NCI-H446 treated with DMSO at 0.1 percent for 48 hours (cell line): ENCODE measurements at places on chromosomes 16 and 17.

DNA sequence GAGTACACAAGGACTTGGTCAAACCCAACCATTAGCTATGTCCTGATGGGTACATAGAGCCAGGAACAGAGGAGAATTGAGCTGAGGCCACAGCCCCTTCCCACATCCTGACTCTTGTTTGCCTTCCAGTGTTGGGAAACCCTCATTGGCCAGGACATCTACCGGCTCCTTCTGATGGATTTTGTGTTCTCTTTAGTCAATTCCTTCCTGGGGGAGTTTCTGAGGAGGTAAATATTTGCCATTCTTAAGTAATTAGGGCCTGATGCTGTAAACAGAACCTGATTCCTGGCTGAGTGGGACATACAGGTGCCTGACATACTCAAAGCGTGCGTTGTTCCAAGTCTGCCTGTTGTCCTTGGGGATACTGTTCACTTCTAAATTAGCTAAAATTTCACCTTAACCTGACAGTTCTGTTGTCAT is 42.6 kb downstream of the GDE1 start:
- no peak for DNase-seq

DNA sequence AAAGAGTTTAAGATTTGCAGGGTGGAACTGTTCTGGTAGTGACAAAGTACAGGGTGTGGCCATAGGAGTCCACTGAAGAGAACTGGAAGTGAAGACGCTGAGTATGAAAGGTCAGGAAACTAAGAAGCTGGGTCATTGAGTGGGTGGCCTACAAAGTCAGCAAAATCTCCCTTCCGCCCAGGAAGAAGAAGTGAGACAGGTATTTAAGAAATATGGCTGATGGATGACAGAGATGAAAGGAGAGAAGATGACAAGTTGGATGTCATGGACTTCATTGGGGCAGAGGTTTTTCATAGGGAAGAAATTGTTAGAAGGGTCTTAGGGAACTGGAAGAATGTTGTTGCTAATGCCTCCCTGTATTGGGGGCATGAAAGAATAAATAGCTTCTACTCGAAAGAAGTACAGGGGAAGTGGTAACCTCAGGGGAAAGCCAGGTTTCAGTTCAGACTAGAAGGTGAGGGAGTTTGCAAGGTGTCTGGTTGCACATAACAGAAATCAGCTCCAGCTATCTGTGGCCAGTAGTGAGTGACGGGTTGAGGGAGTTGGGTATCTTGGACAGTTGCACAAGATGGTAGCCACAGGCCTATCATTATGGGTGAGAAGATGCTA is 33.6 kb upstream of the MED13 start:
- DNase-seq, result no peak

- no peak for DNase-seq
Observed at GRCh38 chr16:318628-319027, 33.9 kb downstream of the AXIN1 start.

DNA sequence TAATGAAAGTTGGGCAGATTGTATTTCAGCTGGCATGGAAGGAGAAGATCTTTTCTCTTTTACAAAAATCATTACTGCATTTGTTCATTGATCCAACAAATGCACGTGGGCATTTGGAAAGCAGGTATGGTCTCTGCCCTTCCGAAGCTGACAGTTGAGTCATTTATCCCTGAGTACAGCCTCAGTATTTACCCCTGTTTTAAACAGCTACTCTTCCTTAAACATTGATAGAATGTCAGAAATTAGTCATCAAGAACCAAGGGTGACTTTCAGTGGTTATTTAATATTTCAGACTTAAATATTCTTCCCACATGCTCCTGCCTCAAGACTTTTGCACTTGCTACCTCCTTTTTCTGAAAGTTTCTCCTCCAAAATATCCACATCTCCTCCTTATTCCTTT is 226.7 kb upstream of the HSBP1 start:
- no peak for DNase-seq

DNA sequence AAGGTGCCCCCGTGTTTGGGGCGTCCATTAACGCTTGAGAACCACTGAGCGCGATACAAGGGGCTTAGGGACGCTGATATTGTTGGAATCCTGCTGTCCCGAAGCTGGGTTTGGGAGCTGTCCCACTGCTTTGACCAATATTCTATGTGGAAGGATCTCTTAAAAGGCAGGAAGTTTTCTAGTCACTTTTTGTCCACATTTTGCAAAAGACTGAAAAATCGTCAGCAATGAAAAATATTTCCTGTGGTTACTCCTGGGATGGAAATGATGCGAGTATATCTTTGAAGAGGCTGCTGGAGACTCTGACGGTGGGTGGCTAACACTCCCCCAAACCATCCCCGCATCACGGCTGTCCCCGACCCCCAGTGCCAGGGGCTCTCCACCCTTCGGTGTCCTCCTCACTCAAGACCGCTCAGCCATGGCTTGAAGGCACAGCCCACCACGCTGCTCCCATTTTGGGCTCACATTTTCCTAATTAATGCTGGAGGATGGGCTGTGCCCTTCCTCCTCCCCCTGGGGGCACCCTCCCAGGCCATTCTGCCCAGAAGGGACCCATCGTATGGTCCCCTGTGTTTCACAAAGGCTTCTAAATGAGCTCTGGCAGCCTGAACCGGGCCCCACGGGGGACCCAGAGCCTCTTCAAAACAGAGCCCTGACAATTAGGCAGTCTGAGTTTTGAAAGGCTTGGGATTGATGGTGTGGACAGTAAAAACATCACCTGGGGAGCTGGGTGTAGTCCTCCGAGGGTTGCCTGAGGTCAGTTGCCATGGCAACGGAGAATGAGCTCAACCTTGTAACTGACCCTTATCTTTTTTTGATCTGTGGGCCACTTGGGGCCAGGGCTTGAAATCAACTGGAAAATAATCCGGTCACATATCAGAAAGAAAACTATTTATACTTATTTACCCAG is 158.6 kb downstream of the C16orf78 start:
- DNase-seq, result no peak

- DNase-seq, result no peak
Observed at GRCh38 chr17:9021158-9021991, at the start of gene NTN1. Gene NTN1 (plus strand): TSS chr17:9021510. CDS start chr17:9022374, 864 bp downstream.

GRCh38 chr17:46940692-46941404 is 17.9 kb downstream of the GOSR2 start:
- DNase-seq, result peak; percentile 20

DNA sequence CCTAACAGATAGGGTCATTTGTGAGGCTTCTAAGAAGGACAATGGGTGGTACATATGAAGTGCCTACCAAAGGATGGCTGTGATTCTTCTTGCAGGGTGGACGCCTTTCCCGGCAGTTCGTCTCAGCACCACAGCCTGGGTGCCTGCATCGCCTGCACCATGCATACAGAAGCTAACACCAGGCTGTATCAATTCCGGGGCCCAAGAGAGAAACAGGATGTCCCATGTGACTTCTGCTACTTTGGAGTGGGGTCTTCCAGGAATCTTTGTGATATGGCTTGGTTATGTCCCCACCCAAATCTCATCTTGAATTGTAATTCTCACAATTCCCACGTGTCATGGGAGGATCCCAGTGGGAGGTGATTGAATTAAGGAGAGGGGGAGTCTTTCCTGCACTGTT is 251.6 kb upstream of the TNRC6C start:
- DNase-seq, result no peak

- DNase-seq, result no peak
Observed at GRCh38 chr17:78343187-78343542, 16.7 kb downstream of the SOCS3 start.

- DNase-seq, result peak; percentile 61
Observed at GRCh38 chr17:57420734-57421717, 164.7 kb downstream of the MSI2 start.

GRCh38 chr16:66494916-66495315 is 55.0 kb downstream of the TK2 start:
- DNase-seq, result no peak

DNA sequence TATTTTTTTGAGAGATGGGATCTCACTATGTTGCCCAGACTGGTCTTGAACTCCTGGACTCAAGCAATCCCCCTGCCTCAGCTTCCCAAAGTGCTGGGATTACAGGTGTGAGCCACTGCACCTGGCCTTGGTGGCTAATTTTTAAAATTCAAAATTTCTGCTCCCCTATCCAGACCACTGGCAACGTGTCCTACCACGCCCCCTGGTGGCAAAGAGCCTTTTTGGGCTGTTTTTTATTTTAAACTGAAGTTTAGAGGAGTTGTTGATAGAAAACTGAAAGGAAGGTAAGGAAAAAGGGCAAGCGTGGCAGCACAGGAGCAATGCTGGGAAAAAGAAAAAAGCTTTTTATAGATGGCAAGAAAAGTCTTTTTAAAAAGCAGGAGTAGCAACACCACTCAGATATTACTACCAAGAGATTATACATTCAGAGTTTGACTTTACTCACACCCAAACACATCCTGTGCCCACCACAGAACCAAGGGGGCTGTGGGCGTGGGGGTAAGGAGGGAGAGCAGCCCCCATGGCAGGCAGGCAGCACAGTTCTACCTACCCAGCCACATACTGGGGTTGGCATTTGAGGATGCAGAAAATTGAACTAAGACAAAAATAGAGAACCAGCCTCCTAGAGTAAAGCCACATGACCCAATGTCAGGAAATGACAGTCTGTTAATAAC is 4.2 kb upstream of the MXRA7 start:
- peak; percentile 21 for DNase-seq

DNA sequence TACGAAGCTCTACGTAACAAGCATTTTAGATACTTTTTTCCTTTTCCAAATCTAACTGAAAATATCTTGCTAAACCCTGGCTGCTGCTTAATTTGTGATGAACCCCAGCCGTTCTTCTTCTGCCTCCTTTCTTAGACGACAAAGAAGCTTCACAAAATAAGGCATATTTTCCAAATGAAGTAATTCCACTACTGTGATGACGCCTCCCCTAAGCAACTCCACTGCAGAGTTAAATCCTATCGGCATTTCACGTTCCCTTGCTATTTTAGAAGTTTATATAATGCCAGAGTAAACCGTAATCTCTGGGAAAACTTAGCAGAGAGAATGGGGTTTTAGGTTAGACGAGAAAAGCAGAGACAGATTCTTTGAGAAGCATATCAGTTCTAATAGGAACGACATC is 683.1 kb upstream of the SALL1 start:
- no peak for DNase-seq

- no peak for DNase-seq
Observed at GRCh38 chr16:4864728-4865127, 17.4 kb downstream of the UBN1 start.

DNA sequence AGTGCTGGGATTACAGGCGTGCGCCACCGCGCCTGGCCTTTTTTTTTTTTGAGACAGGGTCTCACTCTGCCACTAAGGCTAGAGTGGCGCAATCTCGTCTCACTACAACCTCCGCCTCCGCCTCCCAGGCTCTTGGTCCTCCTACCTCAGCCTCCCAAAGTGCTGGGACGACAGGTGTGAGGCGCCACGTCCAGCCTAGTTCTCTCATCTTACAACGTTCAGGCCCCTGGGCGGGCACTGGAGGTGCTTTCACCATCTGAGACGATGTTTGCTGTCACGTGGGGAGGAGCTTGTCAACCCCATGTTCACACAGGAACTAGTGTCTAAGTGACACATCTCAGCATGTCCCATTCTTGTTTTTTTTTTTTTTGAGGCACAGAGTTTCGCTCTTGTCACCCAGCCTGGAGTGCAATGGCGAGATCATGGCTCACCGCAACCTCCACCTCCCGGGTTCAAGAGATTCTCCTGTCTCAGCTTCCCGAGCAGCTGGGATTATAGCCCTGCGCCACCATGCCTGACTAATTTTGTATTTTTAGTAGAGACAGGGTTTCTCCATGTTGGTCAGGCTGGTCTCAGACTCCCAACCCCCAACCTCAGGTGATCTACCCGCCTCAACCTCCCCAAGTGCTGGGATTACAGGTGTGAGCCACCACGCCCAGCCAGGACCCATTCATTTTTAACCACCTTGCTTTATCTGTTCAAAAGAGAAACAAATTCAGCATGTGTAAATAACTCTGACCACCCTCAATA is 5.2 kb upstream of the FANCA start:
- DNase-seq, result no peak

DNA sequence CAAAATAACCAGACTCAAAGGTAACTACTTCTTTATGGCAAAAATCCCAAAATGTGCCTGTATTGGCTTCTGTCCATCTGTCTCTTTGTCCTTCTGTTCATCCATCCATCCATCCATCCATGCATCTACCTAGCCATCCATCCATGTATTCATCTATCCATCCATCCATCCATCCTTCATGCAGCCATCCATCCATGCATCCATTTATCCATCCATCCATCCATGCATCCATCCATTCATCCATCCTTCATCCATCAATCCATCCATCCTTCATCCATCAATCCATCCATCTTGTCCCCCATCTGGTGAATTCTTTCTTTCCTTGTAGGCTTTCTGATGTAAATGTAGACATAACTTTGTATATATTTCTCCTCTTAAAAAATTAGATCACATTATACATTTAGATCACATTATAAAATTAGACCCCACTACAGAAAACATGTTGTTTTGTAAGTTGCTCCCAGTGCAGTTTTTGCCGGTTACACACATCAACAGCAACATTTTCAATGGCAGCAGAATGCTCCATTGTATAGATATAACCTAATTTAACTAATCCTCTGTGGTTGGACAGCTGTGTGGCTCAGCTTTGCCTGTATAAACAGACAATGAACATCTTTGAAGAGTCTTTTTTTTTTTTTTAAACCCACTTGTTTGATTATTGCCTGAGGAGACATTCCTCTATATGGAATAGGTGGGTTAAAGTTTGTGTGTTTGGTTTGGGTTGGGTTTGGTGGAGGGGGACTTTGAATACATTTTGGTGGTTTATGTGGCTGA is 72.0 kb downstream of the MSI2 start:
- DNase-seq, result no peak

- DNase-seq, result no peak
Observed at GRCh38 chr16:12994402-12994801, 93.0 kb downstream of the SHISA9 start.

GRCh38 chr17:40935624-40936023 is 1.8 kb downstream of the KRT23 start:
- no peak for DNase-seq

DNA sequence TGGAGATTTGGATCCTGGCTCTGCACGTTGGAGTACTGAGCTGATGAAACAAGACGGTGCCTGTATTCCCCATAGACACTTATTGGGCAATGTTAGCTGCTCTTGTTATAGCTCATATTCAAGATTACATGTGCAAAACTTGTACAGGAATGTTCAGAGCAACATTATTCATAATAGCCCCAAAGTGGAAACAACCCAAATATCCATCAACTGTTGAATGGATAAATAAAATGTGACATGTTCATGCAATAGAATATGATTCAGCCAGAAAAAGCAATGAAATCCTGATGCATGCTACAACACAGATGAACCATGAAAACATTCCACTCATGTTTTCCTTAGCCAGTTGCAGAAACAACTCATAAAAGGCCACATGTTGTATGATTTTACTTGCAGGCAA is 5.7 kb upstream of the SDR42E1 start:
- no peak for DNase-seq

- DNase-seq, result no peak
Observed at GRCh38 chr17:63282455-63282854, 163.7 kb downstream of the CYB561 start.
